ENCODE measurements at places on chromosomes 12 and 14.
A peak's percentile ranks its signal among the peaks of the same experiment; 100 is the strongest.

DNA sequence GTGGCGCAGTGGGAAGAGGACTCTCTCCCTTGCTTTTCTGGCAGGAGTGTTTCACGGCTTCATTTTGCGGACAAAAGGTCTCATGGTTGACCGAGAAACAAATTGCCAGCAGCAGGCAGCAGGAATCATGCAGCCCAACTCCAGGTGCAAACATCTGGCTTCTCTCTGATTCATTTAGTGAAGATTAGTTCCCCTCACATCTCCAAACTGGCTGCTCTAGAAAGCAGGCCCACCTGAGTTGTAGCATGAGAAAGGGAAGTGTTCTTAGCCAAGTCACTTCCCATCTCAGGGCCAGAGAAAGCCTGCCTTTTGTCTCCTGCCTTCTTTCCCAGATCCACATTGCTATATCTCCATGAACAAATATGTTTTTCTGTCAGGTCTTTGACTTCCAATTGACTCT, 120.8 kb upstream of the CCDC196 start:
- no peak for DNase-seq

- no peak for DNase-seq
Observed at GRCh38 chr12:103798586-103798985, 42.4 kb downstream of the NT5DC3 start.

GRCh38 chr12:15276088-15276698, 46.1 kb upstream of the PTPRO start:
- no peak for DNase-seq

- no peak for DNase-seq
Observed at GRCh38 chr12:101829639-101830366, 956 bp downstream of the GNPTAB start.

DNA sequence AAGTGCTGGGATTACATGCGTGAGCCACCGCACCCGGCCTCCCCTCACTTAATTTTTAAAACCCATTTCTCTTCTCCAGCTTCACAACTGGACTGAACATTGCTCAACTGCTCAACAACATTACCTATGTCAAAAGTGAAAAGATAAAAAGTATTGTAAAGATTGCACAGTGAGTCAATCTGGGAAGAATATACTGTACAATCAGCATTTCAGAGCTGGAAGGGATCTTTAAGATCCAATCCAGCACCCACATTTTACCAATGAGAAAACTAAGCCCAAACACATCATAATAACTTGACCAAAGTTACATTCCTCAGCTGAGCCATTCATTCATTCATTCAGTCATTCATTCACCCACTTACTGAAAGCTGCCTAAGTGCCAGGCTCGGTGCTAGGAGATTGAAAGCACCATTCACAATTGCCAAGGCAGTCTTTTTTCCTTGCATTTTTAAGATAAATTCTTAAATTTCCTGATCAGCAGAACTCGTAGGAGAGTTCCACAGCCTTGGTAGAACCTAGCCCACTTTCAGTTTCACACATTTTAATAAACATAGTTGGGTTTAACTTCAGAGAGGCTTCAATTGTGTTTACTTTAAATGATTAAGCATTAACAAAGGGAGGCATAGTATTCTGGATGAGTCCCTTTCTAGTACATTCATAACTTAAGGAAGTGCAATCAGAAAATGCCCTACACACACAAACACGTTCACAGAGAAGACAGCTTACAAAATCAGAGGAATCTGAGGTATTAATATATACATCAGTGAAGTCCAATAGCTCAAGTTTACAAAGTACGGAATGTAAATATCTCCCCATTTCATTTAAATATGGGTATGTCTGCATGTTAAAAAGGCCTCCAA, 3.0 kb downstream of the GALNT4 start:
- no peak for DNase-seq

GRCh38 chr14:23707415-23707814, 71.3 kb downstream of the DHRS2 start:
- DNase-seq, result no peak

- DNase-seq, result no peak
Observed at GRCh38 chr12:124544983-124545382, 22.4 kb downstream of the NCOR2 start.

DNA sequence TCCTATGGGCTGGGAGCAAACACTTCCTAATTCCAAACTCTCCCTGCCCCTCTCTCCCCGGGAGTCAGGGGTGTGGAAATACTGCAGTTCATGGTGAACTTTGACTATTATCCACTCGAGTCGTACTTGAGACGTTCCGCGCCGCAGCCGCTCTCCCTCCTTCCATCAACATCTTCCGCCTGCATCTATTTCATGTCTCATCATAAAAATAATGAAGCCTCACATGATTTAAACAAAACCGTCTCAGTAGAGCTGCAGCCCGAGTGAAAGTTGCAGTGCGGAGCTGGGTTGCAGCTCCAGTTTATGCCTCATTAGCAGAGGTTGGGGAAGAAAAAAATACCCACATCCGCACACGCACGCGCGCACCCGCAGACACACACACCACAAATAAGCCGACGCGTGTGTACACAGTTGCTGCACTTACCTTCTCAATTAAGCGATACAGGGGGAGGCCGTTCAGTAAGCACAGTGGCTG, 283 bp downstream of the LMO3 start:
- peak; percentile 31 for DNase-seq

DNA sequence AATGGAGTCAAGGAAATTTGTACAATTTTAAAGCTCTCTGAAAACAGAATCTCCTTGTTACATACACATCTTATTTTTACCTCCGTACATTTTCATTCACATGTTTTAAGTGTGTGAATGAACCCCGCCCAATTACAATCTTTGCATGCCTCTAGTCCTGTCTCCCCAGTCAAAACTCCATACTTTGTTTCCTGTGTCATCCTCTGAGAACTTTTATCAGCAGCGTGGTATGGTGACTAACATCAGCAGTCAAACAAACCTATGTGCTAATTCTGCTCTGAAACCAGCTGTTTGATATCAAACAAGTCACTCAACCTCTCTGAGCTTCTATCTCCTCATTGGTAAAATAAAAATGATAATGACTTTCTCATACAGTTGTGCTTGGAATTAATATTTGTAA, 15.8 kb upstream of the ERGIC2 start:
- no peak for DNase-seq

DNA sequence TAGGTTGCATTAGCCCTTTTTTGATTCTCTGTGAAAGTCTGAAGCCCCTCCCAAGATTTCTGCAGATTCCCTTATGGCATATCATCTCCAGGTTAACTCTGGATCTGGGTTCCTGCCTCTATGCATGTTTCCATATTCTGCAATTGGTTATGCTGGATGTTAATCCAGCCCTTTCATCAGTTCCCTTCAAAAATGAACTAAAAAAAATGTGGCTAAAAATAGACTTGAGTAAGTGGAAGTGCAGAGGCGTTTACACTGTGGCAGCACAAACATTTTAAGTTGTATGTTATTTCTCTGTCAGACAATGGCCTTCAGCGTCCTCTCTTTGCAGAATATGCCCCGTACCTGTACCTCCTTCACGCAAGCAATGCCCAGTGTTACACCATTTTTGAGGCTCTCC, 11.4 kb downstream of the MGST1 start:
- DNase-seq, result no peak

DNA sequence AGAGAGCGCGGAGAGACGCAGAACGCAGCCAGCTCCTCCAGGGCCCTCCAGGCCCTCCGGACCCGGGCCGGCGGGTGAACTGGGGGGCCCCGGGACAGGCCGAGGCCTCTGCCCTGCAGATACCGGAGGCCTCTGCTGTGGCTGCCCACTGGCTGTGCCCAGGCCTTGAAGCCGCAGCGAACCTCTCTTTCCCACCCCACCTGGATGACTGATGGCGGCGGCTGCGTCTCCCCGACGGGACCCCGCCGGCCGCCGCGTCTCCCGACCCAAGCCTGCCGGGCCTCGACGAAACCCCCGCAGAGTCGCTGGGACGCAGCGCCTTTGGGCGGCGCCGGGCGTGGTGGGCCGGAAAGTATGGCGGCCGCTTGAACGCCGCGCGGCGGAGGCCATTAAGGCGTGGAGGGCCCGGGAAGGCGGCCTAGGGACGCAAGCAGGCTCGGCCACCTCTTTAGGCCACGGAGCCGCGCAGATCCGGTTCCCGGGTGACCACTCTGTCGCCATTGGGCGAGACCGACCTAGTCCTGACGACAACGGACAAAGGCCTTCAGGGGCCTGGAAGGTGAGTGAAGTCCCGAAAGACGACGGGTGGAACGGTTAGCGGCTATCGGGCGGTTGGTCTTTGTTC, 8.4 kb upstream of the ERGIC2 start:
- DNase-seq, result no peak

- DNase-seq, result no peak
Observed at GRCh38 chr12:101650346-101651117, 46.9 kb upstream of the CHPT1 start.

- no peak for DNase-seq
Observed at GRCh38 chr14:58787592-58787991, 149.8 kb downstream of the DACT1 start.

DNA sequence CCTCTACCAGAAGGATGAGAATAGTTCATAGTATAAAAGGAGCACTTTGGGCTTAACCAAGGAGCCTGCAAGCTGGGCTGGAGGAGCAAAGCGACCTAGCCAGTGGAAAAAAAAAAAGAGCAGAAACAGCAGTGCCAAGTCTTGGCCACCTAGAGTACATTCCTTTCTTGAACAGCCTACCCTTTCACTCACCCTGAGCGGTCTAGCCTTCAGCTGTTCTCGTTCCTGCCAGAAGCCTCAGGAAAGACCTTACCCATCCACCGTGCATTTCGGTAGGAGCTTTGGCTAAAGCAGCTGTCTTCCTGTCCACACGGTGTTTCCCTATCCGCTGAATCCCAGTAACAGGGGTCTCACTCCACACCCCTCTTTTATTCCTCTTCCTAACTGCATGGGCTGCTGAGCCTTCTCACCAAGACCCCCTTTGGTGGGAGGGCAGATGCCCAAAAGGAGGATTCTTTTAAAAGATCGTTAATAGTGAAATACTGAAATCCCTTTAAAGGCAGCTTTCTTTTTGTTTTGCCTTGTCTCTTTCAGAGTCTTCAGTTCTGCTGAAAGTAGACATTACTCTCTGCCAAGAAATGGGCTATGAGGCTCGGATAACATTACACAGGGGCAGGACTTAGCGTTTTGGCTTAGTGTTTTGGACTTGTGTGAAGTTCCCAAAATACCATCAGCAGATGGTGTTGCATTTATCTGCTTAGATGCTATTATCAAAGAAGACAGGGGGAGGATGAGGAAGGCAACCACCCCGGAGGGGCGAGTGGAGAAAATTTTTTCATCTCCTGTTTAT, 88.5 kb upstream of the METAP2 start:
- DNase-seq, result no peak

DNA sequence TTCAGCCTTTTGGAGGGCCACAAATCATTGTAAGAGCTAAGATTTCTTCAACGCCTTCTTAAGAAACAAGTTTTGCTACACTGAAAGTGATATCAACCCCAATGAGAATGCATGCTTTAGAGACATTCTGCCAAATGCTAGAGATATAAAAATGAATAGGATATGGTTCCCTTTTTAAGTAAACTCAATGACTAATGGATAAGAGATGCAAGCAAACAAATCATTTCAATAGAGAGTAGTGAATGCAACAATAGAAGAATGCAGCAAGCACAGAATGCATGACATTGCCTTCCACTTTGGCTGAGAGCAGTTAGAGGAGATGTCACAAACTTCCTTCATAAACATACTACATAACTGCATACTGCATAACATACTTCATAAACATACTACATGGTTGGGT, 116.4 kb downstream of the PDZRN4 start:
- DNase-seq, result no peak

DNA sequence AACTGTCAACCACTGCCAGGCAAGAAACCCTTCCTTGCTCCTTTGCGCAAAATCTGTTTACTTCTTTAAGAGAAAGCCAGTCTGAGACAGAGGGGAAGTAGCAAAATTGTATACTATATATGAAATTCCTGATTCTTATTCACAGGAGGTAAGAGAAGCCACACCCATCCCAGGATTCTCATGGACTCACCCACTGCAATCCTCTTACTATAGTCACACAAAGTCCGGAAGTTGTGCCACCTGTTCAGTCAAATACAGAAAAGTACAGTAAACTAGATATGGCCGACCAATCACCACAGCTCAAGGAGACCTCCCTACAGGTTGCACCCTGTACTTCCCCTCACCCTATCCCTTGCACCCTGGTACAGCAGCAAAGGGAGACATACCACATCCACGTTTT, 2.9 kb downstream of the PRMT5 start:
- no peak for DNase-seq

GRCh38 chr14:93788543-93789227, 400 bp upstream of the PRIMA1 start:
- DNase-seq, result no peak

- DNase-seq, result no peak
Observed at GRCh38 chr12:117331691-117332090, 29.7 kb downstream of the NOS1 start.

DNA sequence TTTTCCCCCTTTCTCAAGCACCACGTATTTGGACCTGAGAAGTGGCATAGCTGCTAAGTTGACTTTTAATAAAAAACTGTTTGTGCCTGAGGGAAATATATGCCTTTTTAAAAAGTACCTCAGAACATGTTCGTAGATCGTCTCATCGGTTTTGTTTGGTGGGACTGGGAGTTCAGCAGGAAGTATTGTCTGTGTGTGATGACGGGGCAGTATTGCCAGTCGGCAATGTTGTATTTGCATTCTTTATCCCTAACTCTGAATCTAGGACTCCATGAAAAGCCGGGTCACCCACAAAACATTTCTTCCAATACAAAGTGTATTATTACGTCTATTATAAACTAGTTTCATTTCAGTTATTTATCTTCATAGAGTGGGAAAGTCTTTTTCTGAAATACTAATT, 19.7 kb upstream of the FGD4 start:
- DNase-seq, result no peak

DNA sequence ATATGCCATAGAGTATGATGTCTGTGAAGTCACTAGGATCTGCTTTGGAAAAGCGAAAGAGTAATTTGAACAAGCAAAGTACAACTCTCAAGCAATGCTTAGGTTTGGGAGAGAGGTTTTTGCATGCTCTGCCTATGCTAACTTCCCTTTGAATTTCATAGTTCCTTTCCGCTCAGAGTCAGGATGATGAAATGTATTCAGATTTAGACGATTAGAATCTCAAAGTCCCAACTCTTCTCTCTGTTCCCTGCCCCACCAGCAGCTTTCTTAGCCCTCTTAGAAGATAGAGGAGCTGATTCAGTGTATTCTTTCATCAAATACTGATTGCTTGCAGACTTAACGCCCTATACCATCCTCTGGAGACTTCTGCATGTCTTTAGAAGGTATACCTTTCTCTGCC, 11.5 kb downstream of the RAB5B start:
- no peak for DNase-seq
